NCI-H2029 treated with DMSO at 0.1 percent for 48 hours (cell line): ENCODE measurements at places on chromosomes 7 and 10.

GRCh38 chr10:80070057-80070456 is 8.4 kb upstream of the TMEM254 start:
- no peak for DNase-seq

GRCh38 chr7:134856691-134857090 is 77.3 kb downstream of the CALD1 start:
- no peak for DNase-seq

- DNase-seq: no peak
Measured at GRCh38 chr7:139046143-139046542, 10.3 kb upstream of the ZC3HAV1L start.

DNA sequence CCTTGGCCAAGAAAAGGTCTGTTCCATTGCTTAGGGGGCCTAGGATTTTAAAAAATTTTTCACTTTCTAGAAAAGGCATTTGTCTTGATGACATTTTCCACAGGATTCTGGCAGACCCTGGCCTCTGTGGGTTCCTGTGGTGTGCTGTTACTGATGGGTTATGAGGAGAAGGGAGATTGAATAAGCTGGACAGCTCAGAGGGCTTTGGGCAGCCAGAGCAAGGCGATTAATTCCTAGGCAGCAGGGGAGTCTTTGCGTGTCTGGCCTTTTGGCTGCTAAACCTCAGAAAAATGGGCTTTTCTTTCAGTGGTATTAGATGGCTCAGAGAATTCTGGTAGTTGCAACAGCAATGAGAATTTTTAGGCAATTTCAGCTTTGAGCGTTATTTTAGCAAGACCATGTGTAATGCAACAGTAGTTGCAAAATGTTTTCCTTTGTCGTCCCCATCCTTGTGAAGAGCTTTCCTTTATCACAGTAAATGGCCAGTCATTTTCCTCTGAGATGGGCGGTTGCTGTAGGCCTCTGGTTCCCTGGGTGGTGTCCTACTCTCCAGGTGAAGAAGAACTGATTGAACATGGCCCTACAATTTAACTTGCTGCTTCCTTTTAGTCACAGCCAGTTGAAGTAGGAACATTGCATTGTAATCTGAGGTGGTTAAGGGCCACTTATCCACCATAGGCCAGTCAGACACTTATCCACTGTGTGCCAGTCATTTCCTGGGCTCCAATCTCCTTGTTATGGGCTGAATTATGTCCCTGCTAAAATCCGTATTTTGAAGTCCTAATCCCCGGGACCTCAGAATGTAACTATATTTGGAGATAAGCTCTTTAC is 43.2 kb downstream of the SH2D4B start:
- peak; percentile 64 for DNase-seq

DNA sequence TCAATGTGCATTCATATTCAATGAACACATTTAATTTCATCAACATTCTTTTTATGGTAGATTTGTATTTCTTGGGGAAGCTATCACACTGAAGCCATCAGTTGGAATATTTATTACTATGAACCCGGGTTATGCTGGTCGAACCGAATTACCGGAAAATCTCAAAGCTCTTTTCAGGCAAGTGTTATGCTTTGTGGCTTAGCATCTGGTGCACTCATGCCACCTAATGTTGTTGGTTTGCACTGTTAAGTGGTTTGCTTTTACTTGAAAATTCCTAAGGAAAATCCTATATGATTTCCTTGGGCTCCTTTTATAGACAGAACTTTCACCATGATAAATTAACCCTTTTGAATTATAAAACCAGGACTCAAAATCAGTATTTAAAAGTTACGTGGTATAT is 147.9 kb downstream of the DNAH11 start:
- DNase-seq: no peak

DNA sequence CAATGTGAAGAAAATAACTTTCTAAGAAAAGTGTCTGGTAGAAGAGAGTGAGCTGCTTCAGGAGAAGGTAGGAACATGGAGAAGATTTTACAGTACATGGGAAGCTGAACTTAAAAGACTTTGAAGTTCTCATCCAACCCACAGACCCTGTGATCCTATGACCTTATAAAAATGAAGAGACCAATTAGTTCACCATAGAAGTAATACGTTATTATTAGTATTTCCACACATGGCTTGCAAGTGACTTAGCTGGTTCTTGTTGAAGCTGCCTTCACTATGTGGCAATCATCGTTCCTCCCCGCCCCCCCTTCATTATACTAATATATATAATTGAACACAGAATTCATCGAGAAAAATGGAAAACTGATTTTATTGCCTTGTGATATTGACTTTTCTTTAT is 129.1 kb downstream of the SND1 start:
- DNase-seq: no peak

- DNase-seq: no peak
Measured at GRCh38 chr10:34186745-34187144, 628.4 kb downstream of the PARD3 start.

- no peak for DNase-seq
Measured at GRCh38 chr7:118708741-118709140, 484.2 kb downstream of the ANKRD7 start.

GRCh38 chr7:3243256-3243655 is 57.8 kb upstream of the SDK1 start:
- peak; percentile 31 for DNase-seq

GRCh38 chr7:21407796-21408480 is 19.9 kb upstream of the SP4 start:
- DNase-seq: no peak

- no peak for DNase-seq
Measured at GRCh38 chr10:52066383-52066782, 247.7 kb upstream of the DKK1 start.

DNA sequence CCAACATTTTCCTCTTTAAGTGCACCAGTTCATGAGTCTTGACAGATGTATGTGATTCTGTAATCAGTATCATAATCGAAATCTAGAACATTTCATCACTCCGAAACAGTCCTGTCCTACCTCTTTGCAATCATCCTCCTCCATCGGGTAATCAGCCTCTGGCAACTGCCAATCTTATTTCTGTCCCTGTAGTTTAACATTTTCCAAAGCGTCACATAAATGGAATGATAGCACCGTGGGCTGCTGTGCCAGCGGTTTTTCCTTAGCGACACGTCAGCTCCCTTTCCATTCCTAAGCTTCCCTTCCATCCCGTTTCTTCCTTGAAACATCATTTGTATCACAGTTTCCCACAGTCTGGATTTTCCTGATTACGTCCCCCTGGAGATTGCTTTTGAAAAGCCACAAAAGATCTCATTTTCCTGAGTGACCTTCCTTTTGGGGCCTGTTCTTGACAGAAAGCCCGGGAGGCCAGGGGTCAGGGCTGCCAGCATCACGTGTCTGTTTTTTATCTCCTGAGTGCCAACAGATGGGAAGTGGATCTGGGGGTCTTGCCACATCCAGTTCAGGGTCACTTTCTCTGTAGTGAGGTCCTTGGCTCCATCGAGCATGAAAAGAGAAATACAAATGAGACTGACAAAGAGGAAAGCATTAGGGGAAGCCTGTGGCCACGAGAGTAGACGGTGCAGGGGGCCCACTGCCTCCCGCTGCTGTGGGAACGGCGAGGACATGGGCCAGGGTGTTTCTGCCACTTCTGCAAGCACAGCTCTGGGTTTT is 31.6 kb downstream of the TMEM120A start:
- DNase-seq: no peak

GRCh38 chr10:59684006-59684405 is 25.6 kb downstream of the SLC16A9 start:
- DNase-seq: no peak

DNA sequence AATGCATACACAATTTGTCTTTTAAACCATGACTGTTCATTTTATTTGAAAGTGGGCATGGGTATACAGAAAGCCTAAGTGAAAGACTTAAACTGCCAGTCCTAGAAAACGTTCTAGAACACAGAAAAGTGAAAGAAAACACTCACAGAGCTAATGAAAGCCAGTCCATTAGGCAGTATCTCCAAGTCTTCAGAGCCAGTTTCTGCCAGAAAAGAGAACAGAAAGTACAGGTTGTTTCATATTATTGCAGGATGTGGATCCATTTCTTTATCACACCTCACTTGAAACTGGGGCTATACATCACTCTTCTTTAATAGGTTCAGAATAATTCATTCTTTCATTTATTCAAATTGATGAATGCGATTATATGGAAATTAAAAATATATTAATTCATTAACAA is 7.7 kb downstream of the PON1 start:
- no peak for DNase-seq

DNA sequence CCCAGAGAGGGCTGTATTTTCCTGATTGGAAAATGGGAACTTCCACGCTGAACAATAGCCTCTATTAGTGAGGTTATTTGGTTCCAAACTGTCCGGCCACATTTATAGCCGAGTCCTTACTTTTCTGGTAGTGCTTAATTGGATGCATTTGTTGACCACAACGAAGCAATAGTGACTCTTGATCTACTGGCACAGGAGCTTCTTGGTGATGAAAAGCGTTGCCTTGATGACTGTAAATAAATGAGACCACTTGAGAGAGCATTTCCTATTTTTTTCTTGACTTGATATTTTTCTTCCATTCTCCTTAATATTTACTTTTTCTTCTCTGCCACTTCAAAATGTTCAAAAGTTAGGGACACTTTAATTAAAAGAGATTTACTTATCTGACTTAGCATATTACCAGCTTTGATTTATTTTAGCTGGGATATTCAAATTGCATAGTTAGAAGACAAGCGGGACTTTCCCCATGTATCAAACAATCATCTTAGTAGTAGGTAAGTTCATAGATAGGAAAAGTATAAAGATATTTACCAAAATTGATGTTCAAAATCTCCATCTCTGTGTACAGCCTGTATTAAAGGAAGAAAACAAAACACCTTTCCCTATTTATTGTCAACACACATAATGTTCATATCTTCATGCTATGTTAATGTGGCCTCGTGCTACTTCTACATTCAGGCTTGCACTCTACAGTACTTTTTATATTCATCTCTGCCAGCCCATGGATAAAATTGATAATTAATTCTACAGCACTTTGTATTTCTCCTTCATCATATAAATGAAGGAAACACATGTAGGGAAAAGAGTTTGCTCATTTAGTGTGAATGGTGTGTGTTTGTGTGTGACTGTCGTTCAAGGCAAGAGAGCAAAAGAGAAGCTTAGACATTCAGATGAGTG is 5.1 kb upstream of the SP8 start:
- DNase-seq: no peak

DNA sequence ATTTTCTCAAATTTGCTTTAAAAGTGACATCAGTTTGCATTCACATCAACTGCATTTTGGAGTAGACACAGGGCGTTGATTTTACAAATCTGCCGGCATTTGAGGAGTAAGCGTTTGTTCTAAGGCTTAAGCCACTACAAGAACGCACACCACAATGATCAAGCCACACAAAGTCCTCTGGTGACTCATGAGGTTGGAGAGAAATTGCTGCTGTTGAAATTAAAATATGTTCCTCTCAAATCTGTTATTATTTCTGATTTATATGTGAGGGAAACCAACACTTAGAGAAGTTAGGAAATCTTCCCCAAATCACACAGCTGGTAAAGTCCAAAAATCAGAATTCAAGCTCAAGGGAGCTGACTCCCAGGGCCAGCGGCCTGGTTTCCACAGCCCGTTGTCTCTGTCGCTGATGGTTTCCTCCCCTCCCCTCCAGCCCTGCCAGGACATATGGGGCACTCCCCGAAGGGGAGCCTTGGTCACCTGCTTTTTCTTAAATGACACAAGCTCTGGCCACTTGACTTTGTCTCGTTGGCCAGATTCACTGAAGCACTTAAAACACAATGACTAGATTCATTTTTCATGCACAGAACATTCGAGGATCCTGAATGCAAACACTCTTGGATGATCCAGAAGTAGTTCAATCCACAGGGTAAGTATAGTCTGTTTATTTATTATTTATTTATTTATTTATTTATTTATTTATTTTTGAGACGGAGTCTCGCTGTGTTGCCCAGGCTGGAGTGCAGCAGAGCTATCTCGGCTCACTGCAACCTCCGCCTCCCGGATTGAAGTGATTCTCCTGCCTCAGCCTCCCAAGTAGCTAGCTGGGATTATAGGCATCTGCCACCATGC is 29.2 kb upstream of the KLF6 start:
- no peak for DNase-seq

GRCh38 chr7:12490107-12490688 is 80.3 kb upstream of the SCIN start:
- DNase-seq: peak; percentile 77

DNA sequence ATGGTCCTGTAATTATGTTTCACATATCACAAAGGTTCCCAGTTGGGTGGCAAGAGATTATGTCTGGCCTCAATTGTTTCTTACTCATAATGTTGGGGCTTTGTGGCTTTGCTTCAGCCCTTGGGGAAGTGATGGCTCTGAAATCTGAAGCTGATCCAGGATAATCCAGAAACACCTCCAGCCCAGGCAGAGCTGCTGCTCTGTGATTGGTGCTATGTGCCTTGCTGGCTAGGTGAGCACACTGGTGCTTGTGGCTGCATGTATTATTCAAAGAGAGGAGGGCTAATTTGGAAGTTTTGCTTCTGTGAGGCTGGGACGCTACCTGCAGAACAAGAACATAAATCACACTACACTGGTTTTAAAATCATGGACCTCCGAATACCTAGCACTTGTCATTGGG is 346.6 kb upstream of the MGMT start:
- no peak for DNase-seq

- DNase-seq: no peak
Measured at GRCh38 chr7:73439410-73439704, 5.8 kb downstream of the FZD9 start.

GRCh38 chr10:116143673-116144222 is 129.3 kb downstream of the GFRA1 start:
- DNase-seq: no peak

GRCh38 chr7:77205706-77206105 is 6.1 kb upstream of the FGL2 start:
- no peak for DNase-seq

- no peak for DNase-seq
Measured at GRCh38 chr10:21694631-21695030, 160.6 kb downstream of the MLLT10 start.

- DNase-seq: no peak
Measured at GRCh38 chr10:50432211-50433009, 181.1 kb upstream of the ASAH2 start.

- no peak for DNase-seq
Measured at GRCh38 chr7:102994567-102994966, 80.0 kb downstream of the FBXL13 start.

DNA sequence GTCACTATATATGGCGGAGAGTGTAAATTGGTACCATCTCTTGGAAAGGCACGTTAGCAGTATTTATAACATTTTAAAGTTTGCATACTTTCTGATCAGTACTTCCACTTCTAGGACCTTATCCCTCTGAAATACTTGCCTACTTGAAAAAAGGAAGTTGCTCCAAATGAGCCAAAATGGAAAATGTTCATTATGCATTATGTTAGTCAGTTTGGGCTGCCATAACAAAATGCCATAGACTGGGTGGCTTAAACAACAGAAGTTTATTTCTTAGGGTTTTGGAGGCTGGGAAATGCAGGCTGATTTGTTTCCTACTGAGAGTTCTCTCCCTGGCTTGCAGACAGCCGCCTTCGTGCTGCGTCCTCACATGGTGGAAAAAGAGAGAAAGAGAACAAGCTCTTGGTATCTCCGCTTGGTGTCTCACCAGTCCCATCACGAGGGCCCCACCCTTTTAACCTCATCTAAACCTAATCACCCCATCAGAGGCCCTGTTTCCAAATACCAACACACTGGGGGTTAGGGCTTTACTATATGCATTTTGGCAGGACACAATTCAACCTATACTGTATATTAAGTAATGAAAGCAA is 6.9 kb downstream of the SNX10 start:
- DNase-seq: no peak
